ENCODE measurements at places on chromosomes 4 and X.

GRCh38 chrX:121160987-121161386, 113.6 kb downstream of the GLUD2 start:
- no peak for DNase-seq

GRCh38 chrX:120125444-120125843, 9.7 kb upstream of the RHOXF1 start:
- DNase-seq = no peak

DNA sequence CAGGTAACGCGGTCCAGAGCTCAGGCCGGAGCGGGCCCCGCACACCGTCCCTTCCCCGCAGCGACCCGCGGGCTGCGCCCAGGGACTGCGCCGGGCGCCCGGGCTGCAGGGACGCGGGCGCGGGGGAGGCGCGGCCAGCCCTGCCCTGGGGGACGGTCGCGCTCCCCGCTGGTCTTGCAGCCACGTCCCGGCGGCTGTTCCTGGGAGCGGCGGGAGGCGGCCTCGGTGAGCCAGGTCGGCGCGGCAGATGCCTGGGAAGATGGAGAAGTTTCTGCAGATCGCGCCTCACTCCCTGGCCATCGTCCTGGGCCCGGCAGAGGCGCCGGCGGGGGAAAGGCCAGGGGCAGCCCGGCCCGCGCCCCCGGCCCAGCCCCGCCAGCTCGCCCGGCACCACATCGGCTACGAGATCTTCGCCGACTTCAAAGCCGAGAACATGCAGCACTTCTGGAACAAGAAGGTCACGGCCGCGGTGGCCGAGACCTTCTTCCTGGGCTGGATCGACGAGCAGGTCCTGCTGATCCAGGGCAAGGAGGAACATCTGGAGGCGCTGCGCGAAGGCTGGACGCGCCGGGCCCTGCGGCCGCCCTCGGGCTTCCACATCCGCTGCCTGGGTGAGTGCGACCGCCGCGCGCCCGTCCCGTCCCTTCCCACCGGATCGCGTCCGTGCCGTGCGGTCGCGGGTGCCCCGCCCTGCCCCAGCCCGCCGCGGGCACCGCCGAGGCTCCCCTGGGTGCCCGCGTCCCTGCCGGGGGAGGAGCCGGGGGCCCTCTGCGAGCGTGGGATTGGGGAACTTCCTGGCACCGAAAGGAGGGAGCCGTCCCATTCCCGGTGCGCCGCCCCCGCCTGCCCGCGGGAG, 107.4 kb upstream of the STOX2 start:
- no peak for DNase-seq

DNA sequence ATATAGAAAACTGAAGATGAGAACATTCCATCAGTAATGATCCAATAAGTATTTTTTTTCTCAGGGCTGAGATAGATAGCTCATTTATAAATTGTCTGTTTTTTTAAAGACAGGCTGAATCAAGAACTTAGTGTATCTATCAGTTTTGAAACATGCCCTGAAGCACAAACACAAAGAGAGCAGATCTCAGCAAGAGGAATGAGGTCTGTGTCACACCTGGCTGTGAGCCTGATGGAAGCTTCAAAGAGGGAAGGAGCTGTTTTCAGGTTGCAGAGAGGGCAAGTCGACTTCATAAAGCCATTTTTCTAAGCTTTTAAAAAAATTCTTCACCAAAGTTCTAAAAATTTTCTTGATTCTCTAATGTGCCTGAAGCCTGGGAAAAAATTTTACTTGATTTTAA, 434.9 kb downstream of the PDGFC start:
- no peak for DNase-seq

DNA sequence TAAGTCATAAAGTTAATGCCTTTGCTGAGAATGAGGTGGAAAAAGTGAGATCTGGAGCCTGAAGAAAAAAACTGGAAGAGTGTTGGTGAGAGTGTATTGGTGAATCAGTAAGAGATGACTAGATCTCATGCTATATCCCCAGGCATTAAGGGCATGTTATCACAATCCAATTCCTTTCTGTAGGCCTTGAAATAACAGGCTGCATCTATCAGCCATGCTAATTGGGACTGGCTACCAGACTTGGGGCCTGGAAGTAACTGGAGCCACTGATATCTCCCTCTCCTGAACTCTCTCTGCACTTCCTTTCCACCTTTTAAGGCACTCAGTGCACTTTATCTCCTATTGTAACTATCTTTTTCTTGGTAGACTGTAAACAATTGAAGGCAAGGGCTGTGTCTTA, 88.8 kb upstream of the HPRT1 start:
- no peak for DNase-seq

GRCh38 chr4:97235521-97235920, 907.8 kb downstream of the STPG2 start:
- no peak for DNase-seq
